Activated CD8-positive, alpha-beta T cell treated with anti-CD3 and anti-CD28 coated beads for 36 hours (primary cell): ENCODE measurements at places on chromosomes 12 and 14. TPM values are rescaled to one million over a fixed set of nuclear protein-coding genes. Genes with fewer than 3 reads are reported as not detected.

The CPNE6 gene
- total RNA-seq: not detected

DNA sequence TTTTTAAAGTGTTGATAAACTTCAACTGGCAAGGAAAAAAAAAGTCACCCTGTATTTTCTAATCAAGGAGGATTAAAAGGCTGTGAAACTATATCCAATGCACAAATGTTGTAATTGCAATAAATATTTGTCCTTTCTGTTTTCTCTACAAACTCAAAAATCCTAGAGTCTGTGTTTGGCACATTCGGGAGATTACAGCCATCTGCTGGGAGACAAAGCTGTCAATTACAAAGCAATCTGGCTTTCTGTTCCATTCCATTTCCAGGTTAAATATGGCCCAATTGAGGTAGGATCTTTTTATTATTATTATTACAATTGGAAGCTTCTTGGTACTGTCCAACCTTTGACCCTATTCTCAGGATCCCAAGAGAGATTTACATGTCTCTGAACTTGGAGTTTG is 295.9 kb downstream of the DIO2 start:
- no peaks in the 10 kb centered on the region for H3K27me3 ChIP-seq
- no peaks in the 10 kb centered on the region for H3K36me3 ChIP-seq
- no peak overlapping the region for H3K4me3 ChIP-seq
- H3K4me1 ChIP-seq: no peaks in the 10 kb centered on the region

The ANKRD9 gene
- total RNA-seq: 15.0 TPM

The ASB2 gene
- 12.7 TPM for total RNA-seq

- no peak overlapping the region for H3K27ac ChIP-seq
- no peaks in the 10 kb centered on the region for H3K36me3 ChIP-seq
- H3K4me1 ChIP-seq: no peaks in the 10 kb centered on the region
- no peak for DNase-seq
- no peak overlapping the region for H3K4me3 ChIP-seq
Measured at GRCh38 chr14:84544486-84545131, 985.3 kb upstream of the FLRT2 start.
